ENCODE measurements at places on chromosomes 12 and 14.

DNA sequence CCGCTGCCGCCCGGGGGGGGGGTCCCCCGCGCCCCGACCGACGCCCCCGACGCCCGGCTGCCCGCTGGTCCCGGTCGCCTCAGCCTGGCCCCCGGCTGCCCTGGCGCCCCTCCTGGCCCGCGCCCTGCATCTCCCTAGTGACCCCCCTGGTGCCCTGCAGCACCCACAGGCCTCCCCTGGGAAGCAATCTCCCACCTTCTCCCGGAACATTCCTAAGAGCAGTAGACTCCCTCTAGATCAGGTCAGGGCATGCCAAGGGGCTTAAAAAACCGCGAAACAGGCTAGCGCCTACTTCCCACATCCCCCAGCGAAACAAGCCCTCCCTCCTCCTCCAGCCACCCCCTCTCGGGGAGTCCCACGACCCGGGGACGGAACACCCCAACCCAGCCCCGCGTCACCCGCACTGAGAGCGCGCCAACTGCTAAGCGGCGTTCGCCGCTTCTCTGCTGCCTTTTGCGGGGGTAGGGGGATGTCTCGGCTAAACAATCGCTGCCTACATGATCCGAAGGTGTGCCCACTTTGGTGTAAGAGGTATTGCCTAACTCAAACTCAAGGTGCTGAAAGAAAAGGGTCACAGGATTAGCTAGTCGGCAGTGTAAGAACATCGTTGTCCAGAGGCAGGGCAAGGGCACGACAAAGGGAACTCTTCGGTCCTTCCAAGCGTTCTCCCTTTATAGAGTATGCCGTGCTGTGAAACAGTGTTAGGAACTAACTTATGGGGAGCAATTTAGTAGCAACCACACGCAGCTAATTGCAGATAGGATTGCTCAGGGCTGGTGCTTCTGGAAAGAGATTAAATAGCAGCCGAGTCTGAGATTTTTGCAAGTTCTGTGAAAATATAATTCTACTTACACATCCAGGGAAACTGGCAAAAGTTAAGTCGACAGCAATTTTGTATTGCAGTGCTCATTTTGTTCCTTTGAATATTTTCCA lies 619 bp upstream of the NTN4 start:
- peak; percentile 28 for DNase-seq

DNA sequence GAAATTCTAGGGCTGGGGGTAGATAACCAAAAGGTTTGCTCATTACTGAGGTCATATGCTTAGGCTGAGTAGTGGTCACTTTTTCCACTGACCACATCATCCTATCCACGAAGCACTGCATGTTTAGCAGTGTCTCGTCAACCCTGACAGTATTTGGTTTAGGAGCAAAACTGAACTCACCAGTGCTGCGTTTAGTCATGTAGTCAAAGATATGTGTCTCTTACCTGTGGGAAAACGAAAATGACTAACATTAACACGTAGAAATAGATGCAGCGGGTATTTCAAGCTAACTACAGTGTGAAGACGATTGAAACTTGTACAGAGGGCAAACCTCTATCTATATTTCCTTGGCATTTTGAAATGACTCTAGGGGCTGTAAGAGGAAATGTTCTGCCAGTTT lies 34.6 kb downstream of the MTHFD1 start:
- DNase-seq: no peak

- DNase-seq: no peak
Measured at GRCh38 chr12:30278401-30278800, 417.3 kb downstream of the IPO8 start.

- DNase-seq: no peak
Measured at GRCh38 chr14:79831195-79831892, 380.0 kb downstream of the DIO2 start.

DNA sequence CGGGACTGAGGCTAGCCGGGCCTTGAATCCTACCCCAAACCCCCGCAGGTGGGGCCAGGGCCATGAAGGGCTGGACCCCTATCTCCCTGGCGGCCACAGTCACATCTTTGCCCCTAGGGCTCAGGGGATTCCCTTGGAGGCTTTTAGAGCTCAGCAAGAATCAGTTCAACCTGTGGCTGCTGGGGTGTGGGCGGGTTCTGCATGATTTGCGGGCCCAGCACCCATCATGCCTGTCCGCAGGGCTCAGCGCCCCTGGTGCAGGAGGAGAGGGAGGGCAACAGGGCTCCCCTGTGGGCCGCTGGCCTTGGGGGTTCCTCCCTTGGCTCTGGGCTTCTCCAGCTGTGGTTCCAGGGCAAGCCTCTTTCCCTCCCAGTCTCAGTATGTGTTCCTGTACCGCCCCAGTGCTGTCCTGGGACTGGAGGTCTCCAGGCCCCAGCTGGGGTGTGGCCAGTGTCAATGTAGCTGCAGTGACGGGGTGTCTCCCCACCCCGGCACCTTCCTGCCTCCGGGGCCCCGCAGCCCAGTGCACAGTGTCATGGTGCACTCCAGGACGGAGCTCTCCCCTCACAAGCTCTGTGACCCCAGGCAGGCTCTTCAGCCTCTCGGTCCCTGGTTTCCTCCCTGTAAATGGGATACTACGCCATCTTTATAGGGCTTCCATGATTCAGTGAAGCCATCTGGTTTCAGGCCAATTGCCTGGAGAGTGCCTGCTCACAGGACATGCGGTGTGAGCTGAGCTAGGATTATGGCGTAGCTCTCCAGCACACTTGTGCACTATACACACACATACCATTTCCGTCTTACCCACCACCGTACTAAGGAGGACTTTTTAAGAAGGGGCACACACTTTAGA lies 9.9 kb upstream of the LBHD2 start:
- no peak for DNase-seq

DNA sequence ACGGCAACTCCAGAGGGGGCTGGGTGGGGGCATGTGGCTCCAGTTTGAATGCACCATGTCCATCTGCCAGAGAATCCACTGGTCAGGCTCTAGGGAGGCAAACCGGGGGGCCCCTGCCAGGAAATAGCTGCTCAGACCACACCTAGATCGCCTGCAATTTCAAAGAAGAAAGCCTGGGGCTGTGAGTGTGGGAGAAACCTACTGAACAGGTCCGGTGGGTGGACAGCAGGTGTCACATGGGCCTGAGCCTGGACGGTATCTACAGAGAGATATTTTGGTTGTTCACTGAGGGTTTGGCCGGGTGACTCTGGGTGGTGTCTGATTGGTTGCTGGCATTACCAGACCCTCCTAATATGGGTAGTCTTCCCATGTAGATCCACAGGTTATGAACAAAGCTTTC lies 32.0 kb downstream of the DAO start:
- DNase-seq: no peak

GRCh38 chr12:89632778-89633177 lies 75.9 kb downstream of the ATP2B1 start:
- no peak for DNase-seq

- no peak for DNase-seq
Measured at GRCh38 chr12:32062881-32063280, 43.8 kb upstream of the BICD1 start.

Measured in activated CD4-positive, alpha-beta T cell treated with anti-CD3 and anti-CD28 coated beads for 48 hours (primary cell).